Activated CD8-positive, alpha-beta memory T cell treated with anti-CD3 and anti-CD28 coated beads, Interleukin-2, amount 10 ng/mL, durations not matched to agents 7 days and 5 days (primary cell): ENCODE measurements at places on chromosomes 13 and 19. TPM values are rescaled to one million over a fixed set of nuclear protein-coding genes. Genes with fewer than 3 reads are reported as not detected.

DNA sequence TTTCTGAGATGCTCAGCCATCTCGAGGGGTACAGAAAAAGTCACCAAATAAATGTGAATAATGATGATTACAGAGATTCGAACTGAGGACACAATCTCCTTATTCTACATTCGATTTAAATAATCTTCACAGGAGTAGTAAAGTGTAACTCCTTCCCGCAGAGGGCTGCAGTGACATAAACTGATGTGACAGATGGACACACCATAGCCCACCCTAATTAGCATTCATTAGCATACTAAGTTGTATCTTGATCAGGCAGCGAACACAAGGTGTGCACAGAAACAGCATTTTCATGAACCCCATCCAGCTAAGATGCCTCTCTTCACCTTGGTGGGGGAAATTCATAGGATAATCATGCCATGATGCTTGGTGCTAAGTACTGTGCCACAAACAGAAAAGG, 83.0 kb downstream of the TNFSF11 start:
- peaks cover 72% of the 10 kb centered on the region for H3K27me3 ChIP-seq
- H3K4me1 ChIP-seq: no peaks in the 10 kb centered on the region
- no peaks in the 10 kb centered on the region for H3K36me3 ChIP-seq
- no peak overlapping the region for H3K4me3 ChIP-seq

DNA sequence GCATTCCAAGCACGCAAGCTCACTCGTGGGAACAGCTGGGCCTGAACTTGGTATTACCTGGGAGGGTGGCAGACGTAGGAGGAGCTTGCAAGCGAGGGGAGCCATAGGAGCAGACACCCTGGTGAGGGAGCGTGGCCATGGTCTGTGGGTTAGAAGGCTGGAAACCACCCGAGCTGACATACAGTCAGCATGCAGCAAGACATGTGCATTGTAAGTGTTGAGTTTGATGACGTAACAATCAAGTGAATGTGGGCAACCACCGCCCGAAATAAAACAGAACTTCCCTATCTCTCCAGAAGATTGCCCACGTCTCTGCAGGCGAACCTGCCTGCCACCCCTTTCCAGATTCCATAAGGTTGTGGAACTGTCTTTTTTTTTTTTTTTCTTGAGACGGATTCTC, 26.8 kb downstream of the UBXN6 start:
- no peak overlapping the region for H3K4me3 ChIP-seq
- H3K4me1 ChIP-seq: no peaks in the 10 kb centered on the region
- H3K36me3 ChIP-seq: peaks cover 57% of the 10 kb centered on the region
- H3K27me3 ChIP-seq: no peaks in the 10 kb centered on the region
- DNase-seq: no peak

GRCh38 chr13:79459906-79460305, 21.0 kb upstream of the NDFIP2 start:
- H3K27ac ChIP-seq: peak overlapping the region; percentile 4
- H3K36me3 ChIP-seq: peaks cover 17% of the 10 kb centered on the region
- no peak for DNase-seq

GRCh38 chr13:111114362-111115060, 599 bp upstream of the ARHGEF7 start:
- no peak for DNase-seq
- peaks cover 12% of the 10 kb centered on the region for H3K4me1 ChIP-seq
- peak overlapping the region; percentile 79 for H3K4me3 ChIP-seq
- H3K27me3 ChIP-seq: peaks cover 85% of the 10 kb centered on the region

DNA sequence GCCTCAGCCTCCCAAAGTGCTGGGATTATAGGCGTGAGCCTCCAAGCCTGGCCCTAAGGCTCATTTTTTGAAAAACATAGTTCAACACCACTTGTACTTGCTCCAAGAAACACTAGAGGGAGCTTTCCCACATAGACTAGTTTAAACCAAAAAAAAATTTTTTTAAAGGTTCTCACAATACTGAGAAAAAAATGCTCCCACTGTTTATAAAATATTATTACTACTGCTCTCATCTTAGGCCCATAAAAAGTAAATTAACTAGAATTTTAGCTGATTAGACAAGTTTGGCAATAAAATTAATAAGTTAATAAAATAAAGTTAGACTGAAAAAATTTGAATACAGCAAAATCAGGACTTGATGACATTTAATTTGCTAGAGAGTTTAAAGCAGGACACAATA, 109.5 kb downstream of the TBC1D4 start:
- H3K36me3 ChIP-seq: no peaks in the 10 kb centered on the region
- H3K4me3 ChIP-seq: no peak overlapping the region
- no peak for DNase-seq
- no peak overlapping the region for H3K27ac ChIP-seq

DNA sequence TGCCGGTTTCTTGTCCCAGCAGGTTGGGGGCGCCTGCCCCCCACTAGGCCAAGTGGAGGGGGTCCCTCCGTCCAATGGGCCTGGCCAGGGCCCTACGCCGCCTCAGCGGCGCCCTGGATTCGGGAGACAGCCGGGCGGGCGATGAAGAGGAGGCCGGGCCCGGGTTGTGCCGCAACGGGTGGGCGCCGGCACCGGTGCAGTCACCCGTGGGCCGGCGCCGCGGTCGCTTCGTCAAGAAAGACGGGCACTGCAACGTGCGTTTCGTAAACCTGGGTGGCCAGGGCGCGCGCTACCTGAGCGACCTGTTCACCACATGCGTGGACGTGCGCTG, 6.2 kb downstream of the KCNJ14 start:
- H3K27me3 ChIP-seq: no peaks in the 10 kb centered on the region
- H3K4me3 ChIP-seq: no peak overlapping the region
- H3K4me1 ChIP-seq: peaks cover 15% of the 10 kb centered on the region
- H3K36me3 ChIP-seq: peaks cover 1% of the 10 kb centered on the region
- no peak overlapping the region for H3K27ac ChIP-seq

DNA sequence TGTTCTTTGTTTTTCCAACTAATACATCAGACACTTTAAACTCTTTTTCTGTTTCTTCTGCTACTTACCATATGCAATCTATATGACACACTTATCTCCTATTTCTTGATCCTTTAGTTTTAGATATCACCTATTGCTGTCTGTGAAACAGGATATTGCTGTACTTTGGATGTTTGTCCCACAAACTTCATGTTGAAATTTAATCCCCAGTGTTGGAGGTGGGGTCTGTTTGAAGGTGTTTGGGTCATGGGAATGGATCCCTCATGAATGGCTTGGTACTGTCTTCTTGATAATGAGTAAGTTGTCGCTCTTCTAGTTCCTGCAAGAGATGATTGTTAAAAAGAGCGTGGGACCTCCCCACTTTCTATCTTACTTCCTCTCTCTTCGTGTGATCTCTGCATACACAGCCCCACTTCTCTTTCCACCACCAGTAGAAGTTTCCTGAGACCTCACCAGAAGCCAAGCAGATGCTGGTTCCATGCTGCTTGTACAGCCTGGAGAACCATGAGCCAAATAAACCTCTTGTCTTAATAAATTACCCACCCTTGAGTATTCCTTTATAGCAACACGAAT, 244.2 kb downstream of the NHLRC3 start:
- DNase-seq: no peak
- H3K27ac ChIP-seq: no peak overlapping the region
- no peaks in the 10 kb centered on the region for H3K4me1 ChIP-seq
- H3K4me3 ChIP-seq: no peak overlapping the region
- no peaks in the 10 kb centered on the region for H3K36me3 ChIP-seq

- H3K27ac ChIP-seq: no peak overlapping the region
- peaks cover 3% of the 10 kb centered on the region for H3K4me1 ChIP-seq
- peaks cover 13% of the 10 kb centered on the region for H3K27me3 ChIP-seq
- H3K4me3 ChIP-seq: no peak overlapping the region
- no peak for DNase-seq
Observed at GRCh38 chr19:406135-406781, 2.7 kb downstream of the C2CD4C start.

GRCh38 chr19:52896431-52897137, 851 bp downstream of the ZNF320 start:
- H3K4me3 ChIP-seq: peak overlapping the region; percentile 88
- H3K27me3 ChIP-seq: no peaks in the 10 kb centered on the region
- DNase-seq: no peak
- H3K4me1 ChIP-seq: peaks cover 10% of the 10 kb centered on the region
- H3K27ac ChIP-seq: peak overlapping the region; percentile 94

- DNase-seq: no peak
- H3K4me1 ChIP-seq: peaks cover 6% of the 10 kb centered on the region
- H3K27me3 ChIP-seq: peaks cover 3% of the 10 kb centered on the region
- H3K4me3 ChIP-seq: no peak within 1 kb of the TSS
- H3K36me3 ChIP-seq: peaks cover 2% of the 10 kb centered on the region
Observed at GRCh38 chr19:48672994-48673393, at the start of gene NTN5. NTN5 (minus strand) TSS chr19:48673017; CDS start chr19:48670986, 2,031 bp downstream.

GRCh38 chr13:95258098-95258497, 43.2 kb downstream of the ABCC4 start:
- no peak overlapping the region for H3K27ac ChIP-seq
- no peak for DNase-seq
- H3K4me1 ChIP-seq: peaks cover 6% of the 10 kb centered on the region
- no peak overlapping the region for H3K4me3 ChIP-seq

- no peaks in the 10 kb centered on the region for H3K36me3 ChIP-seq
- H3K4me1 ChIP-seq: peaks cover 5% of the 10 kb centered on the region
- DNase-seq: no peak
- H3K27ac ChIP-seq: no peak overlapping the region
- no peak overlapping the region for H3K4me3 ChIP-seq
Observed at GRCh38 chr19:46571495-46571894, 29.6 kb upstream of the CALM3 start.

GRCh38 chr19:39200066-39200802, 3.5 kb downstream of the NCCRP1 start:
- H3K4me3 ChIP-seq: no peak overlapping the region
- DNase-seq: no peak
- H3K4me1 ChIP-seq: peaks cover 13% of the 10 kb centered on the region

DNA sequence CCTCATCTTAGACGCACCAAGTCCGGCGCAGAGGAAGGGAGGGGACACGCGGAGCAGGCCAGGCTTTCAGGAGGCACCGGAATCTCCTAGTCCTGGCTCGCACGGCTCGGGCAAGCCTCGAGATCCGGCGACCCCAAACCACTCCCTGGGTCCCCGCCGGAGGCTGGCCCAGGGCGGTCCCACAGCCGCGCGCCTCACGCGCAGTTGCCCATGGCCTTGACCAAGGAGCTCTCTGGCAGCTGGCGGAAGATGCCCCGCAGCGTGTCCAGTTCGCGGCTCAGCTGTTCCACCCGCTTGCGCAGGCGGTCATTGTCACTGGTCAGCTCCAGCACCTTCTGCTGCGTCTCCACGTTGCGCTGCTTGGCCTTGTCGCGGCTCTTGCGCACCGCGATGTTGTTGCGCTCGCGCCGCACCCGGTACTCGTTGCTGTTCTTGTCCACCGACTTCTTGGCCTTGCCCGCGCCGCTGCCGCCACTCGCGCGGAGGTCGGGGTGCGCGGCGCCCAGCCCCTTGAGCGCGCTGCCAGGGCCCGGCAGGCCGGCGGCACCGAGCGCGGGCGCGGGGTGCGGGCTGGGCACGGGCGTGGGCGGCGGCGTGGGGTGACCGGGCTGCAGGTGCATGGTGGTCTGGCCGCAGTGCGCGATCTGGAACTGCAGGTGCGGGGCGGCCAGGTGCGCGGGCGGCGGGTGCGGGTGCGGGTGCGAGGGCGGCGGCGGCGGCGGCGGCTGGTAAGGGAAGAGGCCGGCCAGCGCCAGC, 1.0 kb downstream of the CEBPA start:
- H3K36me3 ChIP-seq: no peaks in the 10 kb centered on the region
- H3K4me1 ChIP-seq: no peaks in the 10 kb centered on the region
- no peak for DNase-seq
- H3K4me3 ChIP-seq: no peak overlapping the region
- no peak overlapping the region for H3K27ac ChIP-seq

DNA sequence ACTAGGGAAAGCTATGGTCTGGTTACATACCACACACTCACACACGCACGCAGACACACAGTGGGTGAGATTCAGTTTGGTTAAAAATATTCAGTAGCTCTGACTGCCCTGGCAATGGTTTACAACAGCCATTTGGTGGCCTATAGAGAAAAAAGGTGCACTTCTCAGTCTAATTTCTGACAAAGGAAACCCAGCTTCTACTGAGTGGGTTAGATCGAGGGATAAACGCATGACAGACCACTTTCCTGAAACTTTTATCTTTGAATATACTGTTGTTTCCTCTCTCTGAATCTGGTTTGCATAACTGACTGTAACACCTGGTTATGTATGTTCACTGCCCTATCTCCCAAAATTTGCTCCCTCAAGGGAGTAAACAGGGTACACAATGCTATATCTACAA, 2.5 kb downstream of the LIG4 start:
- H3K4me3 ChIP-seq: no peak overlapping the region
- no peak for DNase-seq
- no peak overlapping the region for H3K27ac ChIP-seq

GRCh38 chr13:73820688-73821087, 313.5 kb downstream of the KLF12 start:
- H3K4me1 ChIP-seq: peaks cover 10% of the 10 kb centered on the region
- no peak overlapping the region for H3K4me3 ChIP-seq
- H3K27ac ChIP-seq: no peak overlapping the region

- DNase-seq: no peak
- no peak overlapping the region for H3K27ac ChIP-seq
- peaks cover 22% of the 10 kb centered on the region for H3K4me1 ChIP-seq
Observed at GRCh38 chr13:50069261-50069660, 54.0 kb downstream of the KCNRG start.

DNA sequence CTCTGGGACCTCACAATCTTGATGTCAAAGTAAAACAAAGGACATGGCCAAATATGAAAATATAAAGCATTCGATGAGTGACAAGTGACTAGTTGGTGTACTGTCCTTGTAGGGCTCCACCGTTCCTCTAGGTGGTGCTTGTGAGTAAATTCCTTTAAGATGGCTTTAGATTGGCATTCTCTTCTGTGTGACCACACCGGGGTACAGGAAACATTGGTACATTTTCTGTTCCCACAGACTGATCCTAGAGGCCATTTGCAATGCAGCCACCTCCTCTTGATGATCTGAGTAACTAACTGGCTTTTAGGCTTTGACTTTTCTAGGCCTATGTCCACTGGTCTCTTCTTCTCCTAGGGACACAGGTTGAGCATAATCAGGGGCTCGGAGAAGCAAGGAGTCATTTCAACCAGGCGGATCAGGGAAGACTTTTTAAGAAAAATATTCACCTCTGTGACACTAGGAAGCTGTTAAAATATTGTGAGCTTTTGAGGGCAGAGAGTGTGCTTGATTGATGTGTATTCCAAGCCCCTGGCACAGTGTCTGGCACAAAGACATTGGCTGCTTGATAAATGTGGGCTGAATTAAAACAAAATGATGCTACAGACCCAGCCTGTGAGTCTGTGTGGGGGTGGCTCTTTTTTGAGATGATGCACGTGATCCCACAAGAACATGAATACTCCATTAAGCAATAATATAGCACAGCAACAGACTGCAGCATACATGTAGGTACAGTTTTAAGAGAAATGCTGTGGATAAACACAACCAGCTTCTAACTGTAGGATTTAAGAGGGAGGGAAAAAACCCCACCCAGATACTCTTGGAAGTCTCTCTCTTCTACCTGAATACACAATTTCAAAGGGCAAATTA, 21.0 kb downstream of the EPSTI1 start:
- no peak overlapping the region for H3K4me3 ChIP-seq
- peak; percentile 68 for DNase-seq
- peak overlapping the region; percentile 62 for H3K27ac ChIP-seq
- no peaks in the 10 kb centered on the region for H3K27me3 ChIP-seq
- peaks cover 50% of the 10 kb centered on the region for H3K36me3 ChIP-seq

The ATP7B gene
- total RNA-seq: 0.38 TPM

The LSR gene
- total RNA-seq: 7.2 TPM

The IGFL4 gene
- not detected for total RNA-seq

The ZSWIM9 gene
- 12.3 TPM for total RNA-seq

The DMRTC2 gene
- not detected for total RNA-seq

The LILRA5 gene
- total RNA-seq: not detected

The LENG8 gene
- 282 TPM for total RNA-seq
